Endothelial cell (in vitro differentiated cells): ENCODE measurements at places on chromosomes 1 and 21. TPM values are rescaled to one million over a fixed set of nuclear protein-coding genes. Genes with fewer than 3 reads are reported as not detected.

GRCh38 chr1:184761969-184762485 lies 7.4 kb upstream of the EDEM3 start:
- DNase-seq, result no peak

The LCK gene
- 1.1 TPM for total RNA-seq

GRCh38 chr1:234955107-234955731 lies 173.4 kb downstream of the TOMM20 start:
- no peak for DNase-seq

The OXCT2 gene
- total RNA-seq, result 0.36 TPM

DNA sequence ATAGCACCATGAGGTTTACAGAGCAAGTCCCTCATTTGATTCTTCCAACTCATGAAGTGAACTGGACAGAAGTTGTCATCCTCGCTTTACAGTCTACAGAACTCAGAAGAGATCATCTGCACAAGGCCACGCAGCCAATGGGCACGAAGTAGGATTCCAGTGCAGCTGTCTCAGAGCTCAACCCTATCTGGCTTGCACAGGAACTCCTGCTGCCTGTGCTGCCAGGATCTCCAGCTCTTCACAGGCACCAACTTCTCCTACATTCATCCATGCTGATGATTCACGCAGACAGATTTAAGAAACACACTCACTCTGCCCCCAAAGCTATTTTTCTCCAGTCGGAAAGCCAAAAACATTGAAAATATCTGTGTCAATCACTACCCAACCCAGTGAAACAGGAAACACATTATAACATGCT lies 157.0 kb downstream of the RERE start:
- no peak for DNase-seq

GRCh38 chr1:226428791-226429461 lies 21.0 kb upstream of the PARP1 start:
- no peak for DNase-seq

- DNase-seq, result no peak
These were observed 83.2 kb downstream of the RGL1 start for GRCh38 chr1:183887826-183888819.

The DEDD gene
- total RNA-seq, result 133 TPM

The CYP4A22 gene
- total RNA-seq, result not detected

DNA sequence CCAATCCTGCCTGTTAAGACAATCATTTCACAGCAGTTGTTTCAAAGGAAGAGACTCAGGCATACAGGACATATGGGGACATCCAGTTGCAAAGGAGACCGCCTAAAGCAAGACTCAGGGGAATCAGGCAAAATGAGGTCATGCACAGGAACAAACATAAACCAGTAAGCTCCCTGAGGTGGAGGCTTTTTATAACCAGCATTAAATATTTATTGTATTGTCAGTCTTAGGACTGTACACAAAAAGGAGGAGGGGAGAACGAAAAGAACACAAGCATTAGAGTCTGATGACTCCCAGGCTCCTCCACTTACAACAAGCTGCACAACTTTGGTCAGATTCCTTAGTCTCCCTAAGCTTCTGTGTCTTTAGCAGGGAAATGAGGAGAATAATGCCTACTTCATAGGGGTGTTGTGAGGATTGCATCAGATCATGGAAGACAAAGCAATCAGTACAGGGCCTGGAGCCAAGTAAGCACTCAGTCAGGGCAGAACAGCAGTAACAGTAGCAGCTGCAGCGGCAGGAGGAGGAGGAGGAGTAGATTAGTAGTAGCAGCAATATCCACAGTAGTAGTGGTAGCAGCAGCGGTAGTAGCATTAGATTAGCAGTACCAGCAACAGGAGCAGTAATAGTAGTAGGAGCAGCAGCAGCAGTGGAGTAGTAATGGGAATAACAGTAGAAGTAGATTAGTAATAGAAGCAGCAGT lies 54.2 kb upstream of the SPATA6 start:
- DNase-seq, result no peak

The F3 gene
- 1.4 TPM for total RNA-seq

- no peak for DNase-seq
These were observed 305.7 kb upstream of the NRIP1 start for GRCh38 chr21:15370462-15370975.

The SLC35D1 gene
- total RNA-seq, result 4.2 TPM

DNA sequence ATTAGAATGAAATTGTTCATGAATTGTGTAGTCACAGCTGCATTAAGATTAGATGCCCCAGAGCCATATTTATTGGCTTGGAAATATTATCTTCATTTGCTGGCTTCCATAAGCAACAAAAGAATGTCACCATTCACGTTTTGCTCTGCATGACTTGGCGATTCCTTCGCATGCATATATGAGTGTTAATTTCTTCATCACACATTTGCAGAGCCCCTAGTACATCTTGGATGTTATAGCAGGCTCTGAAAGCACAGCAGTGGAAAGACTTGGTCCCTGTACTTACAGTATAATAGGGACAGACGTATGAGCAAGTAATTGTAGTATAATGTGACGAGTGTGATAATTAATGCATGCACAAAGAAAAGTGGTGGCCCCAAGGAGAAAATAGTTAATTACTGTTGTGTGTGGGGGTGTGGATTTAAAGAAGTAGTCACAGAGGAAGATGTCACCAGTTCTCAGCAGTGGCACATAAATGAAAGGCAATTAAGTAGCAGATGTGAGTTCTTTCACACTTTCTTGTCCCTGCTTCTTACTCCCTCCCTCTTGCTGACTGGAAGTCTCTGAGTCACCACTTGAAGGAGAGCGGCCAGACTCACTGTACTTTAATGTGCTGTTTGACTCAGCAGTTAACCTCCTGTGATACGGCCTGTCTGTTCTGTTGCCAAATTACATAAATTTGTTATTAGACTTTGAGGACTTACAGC lies 21.0 kb downstream of the S100A10 start:
- DNase-seq, result no peak

The HES2 gene
- 0.10 TPM for total RNA-seq

The RBP7 gene
- 0.92 TPM for total RNA-seq

DNA sequence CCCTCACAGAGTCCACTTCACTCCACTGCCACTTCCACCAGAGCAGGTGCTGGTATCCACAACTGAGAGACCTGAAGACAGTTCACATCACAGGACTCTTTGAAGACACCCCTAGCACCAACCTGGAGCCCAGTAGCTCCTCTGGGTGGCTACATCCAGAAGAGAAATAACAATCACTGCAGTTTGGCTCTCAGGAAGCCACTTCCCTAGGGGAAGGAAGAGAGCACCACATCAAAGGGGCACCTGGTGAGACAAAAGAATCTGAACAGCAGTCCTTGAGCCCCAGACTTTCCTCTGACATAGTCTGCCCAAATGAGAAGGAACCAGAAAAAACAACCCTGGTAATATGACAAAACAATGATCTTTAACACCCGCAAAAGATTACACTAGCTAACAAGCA lies 113.2 kb downstream of the TENT5C start:
- no peak for DNase-seq

The PRR9 gene
- total RNA-seq, result not detected

- DNase-seq, result no peak
These were observed 181.9 kb downstream of the CYYR1 start for GRCh38 chr21:26391166-26391565.

DNA sequence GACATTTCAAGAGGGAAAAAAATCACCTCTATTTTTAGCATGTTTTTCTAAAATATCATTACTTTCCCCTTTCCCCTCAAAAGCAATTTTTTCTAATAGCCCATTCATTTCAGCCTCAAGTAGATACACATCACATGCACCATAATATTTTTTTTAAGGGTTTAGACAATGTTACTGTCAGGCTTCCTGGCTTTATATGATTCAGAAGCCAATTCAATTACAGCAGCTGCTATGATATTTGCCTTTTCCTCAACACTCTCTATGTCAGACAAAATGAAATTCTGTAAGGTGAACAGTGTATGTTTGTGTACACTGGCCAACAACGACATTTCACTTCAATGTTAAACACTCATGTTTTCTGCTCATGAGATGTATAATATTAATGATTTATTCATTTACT lies 46.5 kb downstream of the OMA1 start:
- DNase-seq, result no peak

DNA sequence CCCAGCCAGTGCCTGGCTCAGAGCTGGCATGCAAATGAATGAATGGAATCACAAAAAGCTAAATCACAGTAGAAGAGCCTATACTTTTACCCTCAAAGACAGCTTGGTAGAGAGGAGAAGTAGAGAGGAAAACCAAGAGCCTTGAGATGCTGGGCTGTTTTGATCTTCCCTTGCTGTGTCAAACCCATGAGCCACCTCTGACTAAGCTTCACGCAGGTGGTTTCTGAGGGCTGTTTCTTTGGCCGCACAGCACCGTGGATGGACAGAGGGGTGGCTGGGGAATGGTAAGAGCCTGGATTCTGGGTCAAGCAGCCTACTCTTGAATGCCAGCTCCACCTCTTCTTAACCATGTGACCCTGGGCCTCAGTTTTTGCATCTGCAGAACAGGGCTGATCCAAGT lies 18.6 kb downstream of the ABCG1 start:
- DNase-seq, result no peak

The CR1 gene
- total RNA-seq, result 0.51 TPM

The INAVA gene
- total RNA-seq, result 35.8 TPM
